Activated CD4-positive, alpha-beta T cell treated with anti-CD3 and anti-CD28 coated beads for 36 hours (primary cell): ENCODE measurements at places on chromosomes 11 and 22. TPM values are rescaled to one million over a fixed set of nuclear protein-coding genes. Genes with fewer than 3 reads are reported as not detected.

OR8D4 gene
- total RNA-seq, result not detected

PLAAT5 gene
- total RNA-seq, result 0.07 TPM

TBX1 gene
- total RNA-seq, result not detected

KCNJ11 gene
- total RNA-seq, result 0.43 TPM

UCP2 gene
- 259 TPM for total RNA-seq

DNA sequence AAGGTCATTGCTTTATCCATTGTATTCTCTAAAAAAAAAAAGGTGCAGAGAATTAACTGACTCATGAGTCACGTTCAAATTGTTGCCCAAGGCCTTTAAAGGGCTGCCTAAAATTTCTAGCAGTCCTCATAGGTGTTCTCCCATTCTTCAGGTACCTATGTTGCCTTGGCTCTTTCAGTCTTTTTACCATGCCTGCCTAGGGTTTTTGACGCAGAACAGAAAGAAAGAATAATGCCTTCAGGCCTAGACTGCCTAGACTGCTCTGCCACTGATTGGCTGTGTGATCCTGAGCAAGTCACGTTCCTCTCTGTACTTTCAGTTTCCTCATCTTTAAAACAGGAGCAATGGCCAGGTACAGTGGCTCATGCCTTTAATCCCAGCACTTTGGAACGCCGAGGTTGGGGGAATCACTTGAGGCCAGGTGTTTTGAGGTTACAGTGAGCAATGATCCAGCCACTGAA is 21.5 kb downstream of the CTSC start:
- H3K4me3 ChIP-seq, result no peak overlapping the region
- no peaks in the 10 kb centered on the region for H3K27me3 ChIP-seq
- H3K36me3 ChIP-seq, result peaks cover 18% of the 10 kb centered on the region

DNA sequence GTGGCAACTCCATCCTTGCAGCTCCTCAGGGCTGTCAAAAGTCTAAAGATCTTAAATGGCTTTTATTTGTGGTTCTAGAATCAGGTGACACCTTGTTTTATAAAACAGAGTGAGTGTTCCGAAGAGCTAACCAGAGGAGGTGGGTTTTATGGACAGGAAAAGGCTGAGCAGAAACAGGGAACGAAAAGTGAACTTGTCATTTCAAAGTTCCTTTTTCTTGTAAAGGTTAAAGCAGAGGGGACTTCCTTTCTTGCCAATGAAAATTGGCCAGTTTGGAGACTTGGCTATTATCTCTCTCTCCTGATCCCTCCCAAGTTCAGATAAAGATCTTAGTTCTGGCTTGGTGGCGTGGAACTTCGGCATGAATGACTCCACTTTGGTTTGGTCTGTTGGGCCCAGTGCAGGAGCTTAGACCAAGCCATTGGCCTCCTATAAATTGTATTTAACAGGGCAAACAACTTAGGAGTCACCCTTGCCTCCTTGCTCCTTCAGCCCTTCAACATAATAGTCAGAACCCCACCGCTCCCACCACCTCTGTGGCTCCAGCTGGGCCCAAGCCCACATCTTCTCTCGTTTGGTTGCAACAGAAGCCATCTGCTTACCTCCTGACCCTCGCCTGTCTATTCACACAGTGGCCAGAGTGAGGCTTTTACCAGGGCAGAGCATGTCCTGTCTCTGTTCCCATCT is 102.4 kb upstream of the THY1 start:
- H3K4me3 ChIP-seq, result no peak overlapping the region
- no peak for DNase-seq
- H3K4me1 ChIP-seq, result no peaks in the 10 kb centered on the region
- H3K36me3 ChIP-seq, result no peaks in the 10 kb centered on the region
- H3K27ac ChIP-seq, result no peak overlapping the region

DNA sequence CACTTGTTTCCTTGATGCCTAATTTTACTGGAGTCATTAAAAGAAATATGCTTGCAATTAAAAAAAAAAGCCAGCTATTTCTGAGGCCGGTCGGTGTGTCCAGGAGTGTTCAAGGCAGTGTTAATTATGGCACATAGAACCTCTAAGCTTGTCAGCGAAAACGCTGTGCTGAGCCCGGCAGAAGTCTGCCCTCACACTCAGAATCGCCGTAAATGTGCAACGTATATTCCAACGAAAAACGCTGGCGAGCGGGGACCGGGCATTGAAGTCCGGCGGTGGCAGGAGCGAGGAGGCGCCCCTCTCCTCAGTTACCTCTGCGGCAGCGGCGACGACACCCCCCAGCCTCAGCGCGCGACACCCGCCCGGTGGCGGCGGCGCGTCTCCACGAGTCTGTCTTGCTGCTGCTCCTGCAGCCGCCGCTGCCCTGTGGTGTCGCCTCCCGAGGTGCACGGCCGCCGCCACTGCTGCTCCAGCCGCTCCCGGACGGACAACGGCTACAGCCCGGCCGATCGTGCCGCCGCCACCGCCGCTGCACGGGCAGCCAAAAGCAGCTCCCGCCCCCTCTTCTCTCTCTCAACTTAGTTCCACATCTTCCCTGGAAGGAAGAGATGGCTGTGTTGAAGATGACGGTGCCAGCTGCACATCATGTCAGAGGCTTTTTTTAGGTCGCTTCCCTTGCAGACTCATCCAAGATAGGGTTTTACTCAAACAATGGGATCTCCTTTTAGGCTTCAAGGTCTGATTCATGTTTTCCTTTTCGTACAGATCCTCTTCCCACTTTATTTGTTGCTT is 56.0 kb downstream of the JAM3 start:
- peak overlapping the region; percentile 32 for H3K4me3 ChIP-seq
- peaks cover 7% of the 10 kb centered on the region for H3K36me3 ChIP-seq
- DNase-seq, result peak; percentile 43
- H3K4me1 ChIP-seq, result peaks cover 19% of the 10 kb centered on the region
- no peak overlapping the region for H3K27ac ChIP-seq
- peaks cover 23% of the 10 kb centered on the region for H3K27me3 ChIP-seq

DNA sequence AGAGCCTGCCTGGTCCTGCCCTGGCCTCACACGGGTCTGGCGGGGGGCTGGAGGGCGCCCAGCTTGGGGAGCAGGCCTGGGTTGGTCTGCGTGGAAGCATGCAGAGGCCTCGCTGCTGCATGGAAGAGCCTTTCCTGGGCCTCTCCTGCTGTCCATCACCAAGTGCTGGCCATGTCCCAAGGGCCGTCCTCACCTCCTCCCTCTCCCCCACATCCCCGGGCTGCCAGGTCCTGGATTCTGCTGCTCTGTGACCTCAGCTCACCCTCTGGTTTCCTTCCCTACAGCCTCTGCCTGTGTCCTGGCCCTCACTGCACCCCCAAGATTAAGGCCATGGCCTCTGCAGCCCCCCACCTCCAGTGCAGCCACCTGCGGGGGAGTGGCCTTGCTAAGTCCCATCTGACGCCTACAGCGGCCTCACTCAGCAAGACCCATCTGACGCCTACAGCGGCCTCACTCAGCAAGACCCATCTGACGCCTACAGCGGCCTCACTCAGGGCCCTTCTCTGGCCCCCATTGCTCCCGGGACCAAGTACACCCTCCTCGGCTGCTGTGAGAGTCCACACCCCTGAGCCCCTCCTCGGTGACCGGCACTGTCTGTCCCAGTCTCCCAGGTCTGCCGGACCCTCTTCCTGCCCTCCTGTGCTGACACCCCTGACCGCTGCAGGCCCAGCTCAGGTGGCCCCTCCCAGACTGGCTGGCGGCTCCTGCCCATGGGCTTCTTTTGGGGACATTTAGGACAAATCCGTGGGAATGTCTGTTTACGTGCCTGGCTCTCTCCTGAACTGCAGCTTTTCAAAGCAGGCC is 119.5 kb upstream of the B3GAT1 start:
- DNase-seq, result no peak
- H3K4me1 ChIP-seq, result no peaks in the 10 kb centered on the region
- no peaks in the 10 kb centered on the region for H3K36me3 ChIP-seq
- no peak overlapping the region for H3K27ac ChIP-seq
- H3K27me3 ChIP-seq, result peaks cover 2% of the 10 kb centered on the region

- no peaks in the 10 kb centered on the region for H3K36me3 ChIP-seq
- H3K4me1 ChIP-seq, result peaks cover 11% of the 10 kb centered on the region
- H3K4me3 ChIP-seq, result no peak overlapping the region
- H3K27me3 ChIP-seq, result peaks cover 2% of the 10 kb centered on the region
These were observed 13.4 kb downstream of the TMPRSS13 start for GRCh38 chr11:117915672-117916235.

DNA sequence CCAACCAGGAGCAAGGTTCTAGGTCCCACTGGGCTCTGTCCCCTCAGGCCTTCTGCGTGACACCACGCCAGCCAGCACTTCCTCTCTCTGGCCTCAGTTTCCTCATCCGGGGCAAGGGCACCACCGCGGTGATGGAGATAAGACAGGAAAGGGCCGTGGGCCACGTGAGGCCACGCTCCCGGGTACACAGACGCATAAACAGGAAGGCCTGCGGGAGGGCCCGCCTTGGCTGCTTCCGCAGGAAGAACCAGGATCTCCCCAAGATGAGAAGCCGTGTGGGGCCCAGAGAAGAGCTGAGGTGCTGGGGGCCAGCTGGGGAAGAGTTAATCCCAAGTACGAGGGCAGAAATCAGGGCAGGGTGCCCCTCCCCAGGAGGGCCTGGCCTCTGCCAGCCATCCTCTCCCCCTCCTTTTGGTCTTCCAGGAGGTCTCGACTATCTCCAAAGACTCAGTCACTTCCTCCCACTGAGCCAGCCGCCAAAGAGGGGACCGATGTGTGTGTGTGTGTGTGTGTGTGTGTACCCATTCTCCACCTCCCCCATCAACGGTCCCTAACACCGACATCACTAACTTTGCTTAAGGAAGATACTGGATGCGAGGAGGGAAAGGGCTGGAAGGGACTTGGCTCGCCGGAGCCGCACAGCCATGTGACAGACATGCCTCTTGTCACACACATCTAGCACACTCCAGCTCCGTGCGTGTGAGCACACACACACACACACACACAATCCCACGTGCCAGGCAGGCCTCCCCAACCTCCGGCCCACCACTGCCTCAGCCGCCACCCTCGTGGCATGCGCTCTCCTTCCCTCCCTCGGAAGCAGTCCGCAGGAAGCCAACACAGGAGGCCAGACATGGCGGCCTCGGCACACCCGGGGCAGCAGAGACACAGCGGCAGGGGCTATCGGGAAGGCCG is 1.4 kb downstream of the MFNG start:
- peak; percentile 90 for DNase-seq
- no peaks in the 10 kb centered on the region for H3K27me3 ChIP-seq
- peak overlapping the region; percentile 92 for H3K4me3 ChIP-seq
- peaks cover 35% of the 10 kb centered on the region for H3K36me3 ChIP-seq
- H3K4me1 ChIP-seq, result peaks cover 61% of the 10 kb centered on the region

GRCh38 chr11:27976262-27976661 is 131.7 kb downstream of the KIF18A start:
- DNase-seq, result no peak
- H3K27me3 ChIP-seq, result no peaks in the 10 kb centered on the region
- H3K4me3 ChIP-seq, result no peak overlapping the region
- no peaks in the 10 kb centered on the region for H3K4me1 ChIP-seq

- peaks cover 3% of the 10 kb centered on the region for H3K27me3 ChIP-seq
- no peak overlapping the region for H3K4me3 ChIP-seq
- H3K27ac ChIP-seq, result no peak overlapping the region
- no peaks in the 10 kb centered on the region for H3K36me3 ChIP-seq
- peak; percentile 54 for DNase-seq
- H3K4me1 ChIP-seq, result no peaks in the 10 kb centered on the region
These were observed 72.0 kb downstream of the SLC5A12 start for GRCh38 chr11:26649884-26650283.
